ENCODE measurements at places on chromosomes 4 and X.

DNA sequence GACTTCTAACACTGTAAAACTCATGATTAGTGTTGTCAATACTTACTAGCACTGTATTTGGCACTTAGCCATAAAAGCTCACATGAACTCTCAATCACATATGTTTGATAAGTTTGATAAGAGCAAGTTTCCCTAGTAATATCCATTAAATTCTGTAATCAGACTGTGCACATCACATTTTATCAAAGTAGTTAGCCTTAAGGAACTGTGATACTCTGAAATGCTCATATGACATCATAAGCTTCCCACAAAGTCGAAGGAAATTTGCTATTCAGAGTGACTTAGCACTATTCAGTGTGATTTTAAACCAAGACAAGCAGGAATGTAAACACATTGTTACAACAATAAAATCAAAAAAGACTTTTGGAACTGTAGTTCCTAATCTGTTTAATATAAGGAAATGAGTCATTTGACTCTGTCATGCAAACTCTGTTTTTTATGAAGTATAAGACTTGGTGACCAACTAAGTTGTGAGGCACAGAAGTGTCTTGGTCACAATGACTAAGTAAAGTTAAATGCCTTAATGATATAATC lies 6.7 kb downstream of the SLC7A11 start:
- DNase-seq: no peak

GRCh38 chr4:70583952-70584834 lies 7.9 kb upstream of the AMBN start:
- no peak for DNase-seq

DNA sequence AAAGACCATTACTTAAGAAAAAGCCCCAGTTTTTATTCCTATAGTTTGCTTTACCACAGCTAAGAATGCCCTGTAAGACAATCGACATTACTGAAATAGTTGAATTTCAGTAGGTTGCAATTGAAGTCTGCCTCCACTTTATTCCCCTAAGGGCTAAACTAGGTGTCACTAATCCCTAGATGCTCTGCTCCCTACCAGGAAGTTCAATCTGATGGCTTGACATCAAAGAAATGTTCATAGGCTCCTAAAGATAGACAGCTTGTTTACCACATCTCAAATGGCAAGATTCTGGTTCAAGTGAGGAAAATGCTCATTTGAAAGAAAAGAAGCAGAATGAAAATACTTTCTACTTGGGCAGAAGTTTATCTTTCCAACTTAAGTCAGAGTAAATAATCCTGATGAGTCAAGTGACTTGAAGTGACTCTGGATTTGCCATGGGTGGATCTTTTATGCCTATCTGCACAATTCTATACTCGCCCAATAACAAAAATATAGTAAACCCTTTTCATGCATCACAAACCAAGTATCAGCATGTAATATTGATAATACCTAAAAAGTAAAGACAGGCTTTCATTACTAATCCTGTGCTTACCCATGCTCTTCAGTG lies 117.2 kb downstream of the SH3RF1 start:
- DNase-seq: no peak

- peak; percentile 51 for DNase-seq
Observed at GRCh38 chr4:40205259-40206198, 8.7 kb downstream of the RHOH start.

DNA sequence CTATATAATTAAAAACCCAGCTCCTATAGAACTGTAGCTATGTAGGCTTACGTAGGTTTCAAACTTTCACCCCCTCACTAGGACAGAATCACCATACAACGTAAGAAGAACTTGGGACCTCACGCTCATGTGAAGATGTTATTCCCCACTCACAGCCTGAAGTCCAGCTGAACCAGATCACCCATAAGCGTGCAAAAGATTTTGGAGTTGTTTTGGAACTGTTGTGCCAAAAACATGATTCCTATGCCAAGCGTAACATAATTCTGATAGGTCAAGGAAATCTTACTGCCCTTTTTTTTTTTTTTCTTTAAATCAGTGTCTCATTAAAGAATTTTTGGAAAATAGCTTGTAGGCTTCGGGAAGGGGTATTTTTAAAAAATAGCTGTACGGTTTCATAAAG lies 57.0 kb downstream of the LCORL start:
- DNase-seq: no peak

DNA sequence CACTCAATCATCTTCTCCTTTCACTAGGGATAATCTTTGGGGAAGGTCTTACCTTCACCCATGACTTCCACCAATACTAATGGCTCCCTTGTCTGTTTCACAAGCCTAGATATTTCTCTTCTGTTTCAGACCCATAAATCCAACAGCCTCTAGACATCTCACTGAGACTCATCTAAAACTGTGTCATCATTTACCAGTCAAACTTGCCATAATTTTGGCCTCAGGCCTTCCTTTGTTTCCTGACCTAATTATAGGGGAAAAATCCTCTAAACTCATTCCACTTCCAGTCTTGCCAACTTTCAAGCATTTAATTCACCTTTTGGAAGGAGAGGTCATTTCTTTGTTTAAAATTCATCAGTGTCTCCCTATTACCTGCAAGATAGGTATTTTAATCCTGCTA lies 181.0 kb upstream of the CNKSR2 start:
- DNase-seq: no peak

GRCh38 chrX:111319451-111319850 lies 49.2 kb upstream of the CAPN6 start:
- DNase-seq: no peak

- no peak for DNase-seq
Observed at GRCh38 chr4:24933684-24934275, 20.9 kb upstream of the CCDC149 start.

DNA sequence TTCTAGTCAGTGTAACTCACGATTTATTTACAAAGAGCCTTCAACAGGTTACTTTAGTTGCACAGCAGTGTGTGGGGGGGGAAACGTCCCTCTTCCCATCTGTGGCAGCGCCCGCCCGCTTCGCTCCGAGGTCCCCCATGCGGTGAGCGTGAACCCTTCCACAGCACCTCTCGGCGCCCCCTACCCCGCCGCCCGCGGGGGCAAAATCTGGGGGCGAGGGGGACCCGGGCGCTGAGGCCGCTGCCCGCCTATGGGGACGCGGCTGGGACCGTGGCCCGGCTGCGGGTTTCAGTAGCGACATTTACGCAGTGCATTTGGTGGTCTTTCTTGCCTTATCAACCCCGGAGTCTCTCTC lies 6.4 kb downstream of the NKX6-1 start:
- DNase-seq: no peak

DNA sequence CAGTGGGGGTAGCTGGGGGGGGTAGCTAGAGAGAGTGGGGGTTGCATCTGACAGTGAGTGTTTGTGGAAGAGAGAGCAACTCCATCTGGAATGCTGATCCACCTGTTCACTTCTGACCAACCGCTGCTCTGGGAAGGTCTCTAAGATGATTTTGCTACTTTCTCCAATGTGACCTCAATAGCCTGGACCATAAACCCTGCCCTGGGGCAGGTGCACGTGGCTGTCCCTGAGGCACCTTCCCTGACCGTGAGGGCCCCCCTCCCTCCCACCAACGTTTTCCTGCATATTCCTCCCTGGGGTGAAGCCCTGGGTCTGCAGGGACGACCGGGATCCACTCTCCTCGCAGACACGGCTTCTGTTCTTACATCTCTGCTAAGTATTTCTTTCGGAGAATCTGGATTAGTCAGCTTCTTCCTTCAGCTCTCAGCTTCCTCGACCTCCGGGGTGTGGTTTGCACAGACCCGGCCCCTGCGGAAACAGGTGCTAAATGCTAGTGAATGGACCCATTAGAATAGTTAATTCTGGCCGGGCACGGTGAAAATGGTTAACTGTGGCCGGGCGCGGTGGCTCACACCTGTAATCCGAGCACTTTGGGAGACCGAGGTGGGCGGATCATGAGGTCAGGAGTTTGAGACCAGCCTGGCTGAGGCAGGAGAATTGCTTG lies 21.4 kb upstream of the PLCXD1 start:
- no peak for DNase-seq

DNA sequence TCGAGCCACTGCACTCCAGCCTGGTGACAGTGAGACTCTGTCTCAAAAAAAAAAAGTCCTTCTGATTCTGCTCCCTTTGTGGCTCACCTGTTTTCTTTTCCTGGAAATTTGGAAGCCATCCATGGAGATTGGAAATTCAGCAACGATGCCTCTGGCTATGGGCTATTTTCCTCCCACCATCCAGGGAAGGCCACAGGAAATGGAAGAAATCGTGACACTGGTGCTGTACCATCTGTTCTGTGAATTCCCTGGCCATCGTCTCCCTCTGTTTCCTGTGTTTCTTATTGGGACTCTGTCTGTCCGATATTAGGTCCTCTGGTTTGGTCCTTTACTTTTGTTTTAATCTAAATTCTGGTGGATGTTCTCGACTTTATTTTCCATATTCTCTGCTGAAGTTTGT lies 29.4 kb upstream of the ADRA2C start:
- no peak for DNase-seq

- DNase-seq: no peak
Observed at GRCh38 chr4:148642907-148643306, 200.7 kb upstream of the NR3C2 start.

GRCh38 chrX:131577999-131578734 lies 34.3 kb downstream of the OR13H1 start:
- DNase-seq: no peak

- DNase-seq: no peak
Observed at GRCh38 chr4:3523628-3524221, 8.5 kb downstream of the LRPAP1 start.

DNA sequence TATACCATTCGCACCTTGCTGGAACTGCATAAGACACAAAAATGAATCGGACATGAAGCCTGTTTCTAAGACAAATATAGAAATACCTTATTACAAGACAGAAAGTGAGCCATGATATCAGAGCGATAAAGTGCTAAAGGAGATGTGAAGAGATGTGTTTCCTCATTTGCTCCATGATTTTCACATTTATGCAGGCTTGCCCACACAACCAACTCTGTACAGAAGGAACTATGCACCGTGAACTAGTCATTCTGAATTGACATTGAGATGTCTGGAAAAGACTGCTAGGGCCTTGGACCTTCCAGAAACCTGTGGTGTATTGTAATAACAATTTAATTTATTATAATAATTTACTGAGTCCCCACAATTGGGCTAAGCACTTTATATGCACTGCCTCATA lies 38.6 kb upstream of the TXK start:
- no peak for DNase-seq

DNA sequence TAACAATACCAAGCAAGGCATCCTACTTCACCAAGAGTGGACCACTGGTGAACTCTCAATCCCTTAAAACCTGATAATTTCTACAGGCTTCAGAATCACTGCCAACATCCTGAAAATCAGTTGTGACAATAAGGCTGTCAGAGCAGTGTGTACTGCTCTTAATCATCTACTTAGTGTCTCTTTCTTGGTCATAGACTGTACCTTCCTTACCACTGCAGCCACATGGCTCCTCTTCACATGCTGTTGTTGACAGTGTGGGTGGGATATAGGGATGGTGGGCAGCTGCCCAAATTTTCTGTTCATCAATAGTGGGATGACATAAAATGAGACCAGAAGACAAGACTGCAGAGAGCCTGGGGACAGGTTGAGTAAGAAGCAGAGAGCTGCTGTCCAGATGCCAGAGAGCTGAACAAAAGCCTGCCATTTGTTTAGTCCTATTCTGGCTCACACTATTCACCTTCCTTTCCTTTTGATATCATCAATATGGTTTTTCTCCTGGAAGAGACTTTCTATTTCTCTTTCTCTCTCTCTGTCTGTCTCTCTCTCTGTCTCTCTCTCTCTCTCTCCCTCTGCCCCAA lies 178.9 kb downstream of the MGST2 start:
- DNase-seq: no peak

GRCh38 chrX:31658360-31658759 lies 586.5 kb upstream of the FTHL17 start:
- peak; percentile 3 for DNase-seq

DNA sequence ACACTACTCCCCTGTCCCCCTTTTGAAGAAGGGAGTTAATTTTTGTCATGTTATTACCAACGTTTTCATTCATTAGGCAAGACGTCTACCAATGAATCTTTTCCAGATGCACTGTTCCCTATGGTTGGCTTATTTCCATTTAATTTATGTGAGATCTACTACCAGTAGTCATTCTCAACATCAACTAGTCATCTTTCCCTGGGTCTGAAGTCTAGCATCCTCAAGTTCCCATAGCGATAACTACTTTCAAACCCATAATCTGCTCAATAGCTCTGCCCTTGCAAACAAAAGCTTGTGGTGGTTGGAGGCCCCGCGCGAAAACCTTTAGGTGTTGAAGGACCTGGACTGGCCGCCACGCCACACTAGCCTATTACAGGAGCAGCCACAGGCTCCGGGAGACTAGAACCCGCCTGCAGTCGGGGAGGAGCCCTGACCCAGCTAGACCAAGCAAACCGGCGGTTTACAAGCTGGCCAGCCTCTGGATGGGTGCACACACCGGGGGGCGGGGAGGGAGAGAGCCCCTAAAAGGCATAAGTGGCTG lies 746 bp downstream of the PPAT start:
- DNase-seq: peak; percentile 55

- DNase-seq: peak; percentile 58
Observed at GRCh38 chrX:155997436-155997835, at the start of gene IL9R. Gene IL9R, plus strand, starts transcription at chrX:155997696. Its CDS starts 64 bp downstream, at chrX:155997760.

GRCh38 chr4:163121689-163122088 lies 45.0 kb downstream of the NAF1 start:
- DNase-seq: no peak
